ENCODE measurements at places on chromosomes 6 and 20.
A peak's percentile ranks its signal among the peaks of the same experiment; 100 is the strongest.

DNA sequence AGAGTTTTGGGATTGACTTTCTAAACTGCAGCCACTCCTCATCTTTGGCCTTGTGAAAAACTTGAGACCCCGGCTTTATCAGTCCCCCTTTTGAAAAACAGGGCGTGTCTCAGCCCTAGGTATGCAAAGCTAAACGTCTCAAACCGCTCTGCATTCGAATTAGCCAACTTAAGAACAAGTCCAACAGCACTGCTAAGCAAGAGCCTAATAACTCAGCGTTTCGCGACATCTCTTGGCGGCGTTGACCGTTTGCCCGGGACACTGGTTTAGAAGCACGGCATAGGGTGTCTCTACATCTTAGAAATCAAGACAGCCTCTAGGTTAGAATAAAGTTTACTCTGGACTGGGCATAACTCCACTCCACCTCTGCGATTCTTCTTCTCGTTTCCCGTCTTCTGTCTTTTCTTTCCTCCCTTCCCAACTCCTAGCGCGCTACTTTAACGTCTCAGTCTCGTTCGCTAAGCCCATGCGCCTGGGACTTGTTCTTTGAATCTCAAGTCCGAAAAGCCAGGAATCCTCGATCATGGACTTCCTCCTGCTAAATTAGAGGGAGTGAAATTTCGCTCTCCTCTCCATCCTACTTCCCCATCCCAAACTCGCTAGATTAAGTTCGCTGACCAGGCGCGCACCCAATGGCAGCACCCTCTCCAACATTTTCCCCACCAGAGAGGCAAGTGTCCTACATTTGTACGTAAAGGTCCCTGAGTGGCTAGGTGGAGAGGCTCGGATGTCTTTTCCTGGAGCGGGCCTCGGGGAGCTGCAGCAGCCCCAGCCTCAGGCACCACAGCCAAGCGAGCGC lies 10.5 kb upstream of the TFAP2A start:
- DNase-seq, result no peak

GRCh38 chr6:113354204-113354895 lies 502.8 kb upstream of the MARCKS start:
- DNase-seq, result no peak

- peak; percentile 23 for DNase-seq
Observed at GRCh38 chr6:96499781-96500180, 21.8 kb upstream of the UFL1 start.

DNA sequence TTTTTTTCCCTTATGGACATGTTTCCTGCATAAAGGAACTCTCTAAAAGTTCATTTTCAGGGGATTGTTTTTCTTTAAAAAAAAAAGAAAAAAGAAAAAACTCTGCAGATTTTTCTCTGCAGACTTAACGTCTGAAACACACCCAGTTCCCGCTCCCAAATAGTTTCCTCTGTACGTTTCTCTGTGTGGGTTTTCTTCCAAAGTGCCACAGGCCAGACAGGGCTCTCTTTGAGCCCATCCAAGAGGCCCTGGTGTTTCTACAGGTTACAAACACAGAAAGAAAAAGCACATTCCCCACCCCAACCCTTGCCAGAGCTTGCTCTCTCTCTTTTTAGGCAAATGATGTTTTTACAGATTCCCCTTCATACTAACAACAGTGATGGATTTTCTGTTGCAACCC lies 258.6 kb downstream of the FNDC1 start:
- DNase-seq, result no peak

GRCh38 chr20:4569092-4569491 lies 152.6 kb upstream of the PRND start:
- no peak for DNase-seq

DNA sequence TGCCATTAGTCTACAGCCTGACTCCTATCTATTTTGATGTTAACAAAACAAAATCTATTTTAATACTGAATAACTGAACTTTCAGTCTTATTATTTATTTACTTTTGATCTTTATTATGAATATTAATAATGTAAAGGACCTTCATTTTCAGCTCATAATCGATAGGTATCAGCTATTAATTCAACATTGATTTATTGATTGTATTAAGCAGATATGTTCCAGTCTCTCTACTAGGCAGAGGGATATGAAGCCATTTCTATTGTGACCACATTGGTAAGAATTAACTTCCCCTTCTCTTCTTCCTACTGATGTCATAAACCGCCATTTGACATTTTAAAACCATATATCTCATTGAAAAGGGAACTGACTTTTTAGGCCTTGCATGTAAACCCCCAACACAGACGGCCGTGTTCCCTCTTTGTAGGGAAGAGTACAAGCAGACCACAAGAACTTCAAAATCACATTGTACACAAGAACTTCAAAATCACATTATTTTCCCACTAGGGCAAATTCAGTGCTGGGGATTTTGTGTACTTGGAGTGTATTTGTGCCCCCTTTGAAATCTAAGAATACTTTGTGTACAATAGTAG lies 69.5 kb upstream of the FABP7 start:
- no peak for DNase-seq

- no peak for DNase-seq
Observed at GRCh38 chr20:3483309-3483708, 12.5 kb downstream of the ATRN start.

DNA sequence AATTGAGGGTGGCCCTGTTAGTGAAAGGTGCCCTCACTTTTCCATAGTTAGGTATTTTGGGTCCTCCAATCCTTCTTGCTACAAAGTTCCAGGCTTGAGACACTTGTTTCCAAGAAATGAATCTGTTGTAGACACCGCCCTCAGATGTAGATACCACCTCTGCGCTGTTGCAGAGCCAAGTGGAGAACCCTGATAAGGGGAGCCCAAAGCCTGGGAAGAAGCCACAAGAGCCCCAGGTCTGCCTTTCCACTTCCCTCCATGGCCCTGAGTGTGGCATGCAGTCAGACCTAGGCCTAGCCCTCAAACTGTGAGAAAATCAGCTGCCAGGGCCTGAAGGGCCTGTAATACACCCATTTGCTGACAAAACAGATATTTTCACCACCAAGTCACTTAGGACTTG lies 37.1 kb downstream of the DTD1 start:
- DNase-seq, result no peak

GRCh38 chr6:89047473-89047872 lies 33.1 kb upstream of the PNRC1 start:
- no peak for DNase-seq

GRCh38 chr20:37992802-37993409 lies 40.4 kb downstream of the TTI1 start:
- peak; percentile 9 for DNase-seq

GRCh38 chr6:157483770-157484169 lies 102.8 kb downstream of the ZDHHC14 start:
- DNase-seq, result no peak

- no peak for DNase-seq
Observed at GRCh38 chr20:6802227-6802626, 34.7 kb downstream of the BMP2 start.

DNA sequence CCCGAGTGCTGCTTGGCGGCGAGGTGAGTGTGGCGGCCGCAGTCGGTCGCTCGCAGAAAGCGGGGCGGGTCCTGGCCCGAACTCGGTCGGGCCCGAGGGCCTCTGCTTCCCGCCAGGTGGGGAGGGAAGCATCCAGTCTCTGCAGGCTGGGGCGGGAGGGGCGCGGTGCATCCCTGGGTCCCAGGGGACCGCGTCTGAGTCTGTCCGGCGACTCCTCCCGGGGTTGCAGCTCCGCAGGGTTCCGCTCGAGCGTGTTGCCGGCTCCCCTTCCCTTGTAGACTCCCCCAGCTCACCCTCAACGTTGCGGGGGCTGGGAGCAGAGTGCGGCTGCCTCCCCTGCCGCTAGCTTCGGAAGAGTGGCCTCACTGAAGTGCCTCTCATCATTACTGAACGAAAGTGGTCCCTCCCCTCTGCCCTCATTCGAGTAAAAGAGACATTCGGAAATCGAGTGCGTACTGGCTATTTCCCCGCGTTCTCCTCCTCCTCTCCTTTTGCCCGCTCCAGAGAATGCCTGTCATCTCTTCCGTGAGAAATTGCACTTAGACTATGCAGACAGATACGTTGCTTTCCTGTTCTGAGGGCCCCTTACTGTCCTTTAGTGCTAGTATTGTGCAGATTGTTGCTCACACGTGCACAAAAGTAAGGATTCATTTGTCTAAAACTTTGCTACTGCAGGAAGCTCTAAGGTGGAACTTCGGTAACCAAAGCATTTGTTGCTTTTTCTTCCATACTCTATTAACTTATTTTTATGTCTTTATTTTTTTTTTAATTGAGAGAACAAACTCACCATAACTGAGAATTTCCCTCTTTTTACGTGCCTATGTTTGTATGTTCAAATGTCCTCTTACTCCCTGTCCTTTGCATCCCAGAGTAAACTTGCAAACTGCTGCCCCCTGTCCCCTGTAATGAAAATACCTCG lies 751 bp downstream of the MAP3K4 start:
- peak; percentile 34 for DNase-seq

DNA sequence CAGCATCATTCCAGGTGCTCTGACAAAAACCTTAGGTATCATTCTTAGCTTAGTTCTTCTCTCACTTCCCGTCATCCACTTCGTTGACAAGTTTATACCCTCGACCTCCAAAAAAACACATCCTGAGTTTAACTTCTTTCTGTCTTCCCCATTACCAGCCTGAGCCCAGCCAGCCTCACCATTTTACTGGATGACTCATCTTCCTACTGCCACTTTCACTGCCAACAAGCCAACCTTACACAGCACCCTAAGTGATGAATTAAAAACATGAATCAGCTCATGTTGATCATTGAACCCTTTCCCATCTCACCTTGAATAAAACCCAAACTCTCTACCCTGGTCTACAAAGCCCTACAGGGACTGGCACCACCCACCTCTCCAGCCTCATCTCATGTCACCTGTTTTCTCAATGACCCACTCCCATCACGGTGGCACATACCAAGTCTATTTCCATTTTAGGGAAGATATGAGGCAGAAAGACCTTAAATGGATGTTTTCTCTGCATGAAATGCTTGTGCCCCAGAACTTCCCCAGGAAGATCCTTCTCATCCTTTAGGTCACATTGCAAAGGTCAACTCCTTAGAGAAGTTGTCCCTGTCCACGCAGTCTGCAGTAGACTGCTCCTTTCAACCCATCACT lies 9.9 kb upstream of the UST start:
- DNase-seq, result no peak

GRCh38 chr6:38404900-38405556 lies 234.7 kb downstream of the BTBD9 start:
- DNase-seq, result no peak

DNA sequence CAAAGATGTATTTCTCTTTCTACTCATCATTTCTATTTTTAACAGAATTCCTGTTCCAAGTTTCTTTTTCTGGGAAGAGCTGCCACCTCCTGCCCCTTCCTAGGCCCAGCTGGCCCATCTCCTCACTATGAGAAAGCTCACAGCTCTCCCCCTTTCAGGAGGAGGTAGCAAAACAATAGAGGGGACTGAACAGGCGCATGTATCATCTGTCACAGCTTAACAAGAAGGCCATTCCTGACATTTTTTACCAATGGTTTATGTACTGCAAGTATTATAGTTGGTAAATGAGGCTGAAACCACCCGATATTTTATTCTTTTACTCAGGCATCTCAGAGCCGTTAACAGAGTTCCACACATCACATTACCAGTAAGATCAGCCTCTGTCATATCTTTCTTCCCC lies 103.7 kb upstream of the MTHFD1L start:
- DNase-seq, result no peak

GRCh38 chr20:54199721-54200176 lies 8.1 kb upstream of the PFDN4 start:
- peak; percentile 69 for DNase-seq

GRCh38 chr20:19958219-19958618 lies 58.9 kb upstream of the NAA20 start:
- no peak for DNase-seq

GRCh38 chr20:23926526-23926880 lies 47.0 kb upstream of the CST5 start:
- no peak for DNase-seq

GRCh38 chr20:60057866-60058807 lies 99.9 kb downstream of the CDH26 start:
- DNase-seq, result no peak

GRCh38 chr6:29510202-29510601 lies 22.4 kb upstream of the MAS1L start:
- DNase-seq, result no peak

GRCh38 chr6:104784884-104785283 lies 74.8 kb downstream of the HACE1 start:
- no peak for DNase-seq

- no peak for DNase-seq
Observed at GRCh38 chr6:167817729-167818128, 9.0 kb upstream of the AFDN start.

DNA sequence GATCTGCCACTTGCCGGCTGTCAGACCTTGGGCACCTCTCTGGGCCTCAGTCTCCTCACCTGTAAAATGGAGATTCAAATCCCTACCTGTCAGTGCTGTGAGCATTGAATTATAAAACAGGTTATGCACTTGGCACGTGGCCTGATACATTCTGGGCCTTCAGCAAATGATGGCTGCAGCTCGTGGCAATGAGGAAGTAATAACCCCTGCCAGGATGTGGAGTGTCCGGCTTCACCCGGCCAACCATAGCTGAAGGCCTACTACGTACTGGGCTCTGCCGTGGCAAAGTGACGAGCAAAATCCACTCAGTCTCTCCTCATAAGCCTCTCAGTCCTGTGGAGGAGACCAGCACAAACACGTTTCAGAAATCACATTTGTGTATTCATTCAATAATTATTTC lies 10.9 kb upstream of the VSTM2L start:
- no peak for DNase-seq

All from activated CD4-positive, alpha-beta T cell treated with anti-CD3 and anti-CD28 coated beads for 4 hours (primary cell).